ENCODE measurements at places on chromosomes 2 and 18.

DNA sequence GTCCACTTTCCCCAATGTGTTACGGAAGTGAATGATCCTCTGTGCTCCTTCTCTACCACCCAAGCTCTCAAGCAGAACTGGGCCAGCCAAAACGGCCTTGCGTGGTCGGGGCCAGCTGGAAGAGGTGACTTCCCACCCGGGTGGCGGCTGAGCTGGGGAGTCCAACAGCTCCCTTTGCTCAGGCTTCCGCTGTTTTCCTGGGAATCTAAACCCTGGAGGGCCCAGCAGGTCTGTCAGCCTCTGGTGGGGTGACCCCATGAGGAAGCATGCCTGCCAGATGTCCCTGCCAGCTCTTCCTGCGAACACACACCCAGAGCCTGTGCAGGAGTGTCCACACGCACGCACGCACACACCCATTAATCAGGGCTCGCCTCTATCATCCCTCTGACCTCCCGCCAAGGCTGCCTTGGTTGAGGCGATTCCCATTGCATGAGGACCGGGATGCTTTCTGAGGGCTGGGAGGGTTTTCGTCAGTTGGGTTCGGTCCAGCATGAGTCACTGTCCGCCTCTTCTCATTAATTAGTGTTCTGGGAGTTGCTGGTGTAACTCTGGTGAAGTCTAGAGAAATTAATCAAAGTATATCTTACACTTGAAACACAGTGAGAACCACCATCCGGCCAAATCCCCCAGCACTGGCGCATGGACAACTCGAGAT lies 90.6 kb downstream of the TWIST2 start:
- peak; percentile 2 for DNase-seq

DNA sequence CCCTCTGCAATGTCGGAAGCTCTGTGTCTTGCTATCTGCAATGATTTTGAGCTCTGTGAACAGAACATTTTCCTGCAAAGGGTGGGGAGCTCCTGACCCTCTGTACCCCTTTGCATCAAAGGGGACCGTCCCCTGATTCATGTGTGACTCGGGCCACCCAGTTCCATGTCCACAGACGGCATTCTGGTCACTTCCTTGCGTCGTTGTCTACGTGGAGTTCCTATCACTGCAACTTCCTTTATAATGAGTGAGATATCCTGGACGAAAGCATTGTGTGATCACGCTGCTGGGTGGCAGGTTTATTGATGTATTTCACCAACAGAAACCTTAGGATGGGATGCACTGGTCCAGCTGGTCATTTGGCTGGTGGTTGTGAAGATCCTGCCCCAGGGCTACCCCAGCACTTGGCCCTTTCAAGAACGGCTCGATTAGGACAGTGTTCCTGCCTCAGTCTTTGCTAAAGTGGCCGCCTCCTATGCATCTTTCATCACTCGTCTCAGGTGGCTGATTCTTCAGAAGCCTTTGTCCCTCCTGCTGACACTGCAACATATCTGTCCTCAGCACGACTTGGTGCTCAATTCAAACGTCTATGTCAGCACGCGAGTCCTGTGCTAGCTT lies 202.7 kb downstream of the ACKR3 start:
- DNase-seq, result no peak

GRCh38 chr2:145551686-145552085 lies 1031.8 kb upstream of the ZEB2 start:
- DNase-seq, result no peak

DNA sequence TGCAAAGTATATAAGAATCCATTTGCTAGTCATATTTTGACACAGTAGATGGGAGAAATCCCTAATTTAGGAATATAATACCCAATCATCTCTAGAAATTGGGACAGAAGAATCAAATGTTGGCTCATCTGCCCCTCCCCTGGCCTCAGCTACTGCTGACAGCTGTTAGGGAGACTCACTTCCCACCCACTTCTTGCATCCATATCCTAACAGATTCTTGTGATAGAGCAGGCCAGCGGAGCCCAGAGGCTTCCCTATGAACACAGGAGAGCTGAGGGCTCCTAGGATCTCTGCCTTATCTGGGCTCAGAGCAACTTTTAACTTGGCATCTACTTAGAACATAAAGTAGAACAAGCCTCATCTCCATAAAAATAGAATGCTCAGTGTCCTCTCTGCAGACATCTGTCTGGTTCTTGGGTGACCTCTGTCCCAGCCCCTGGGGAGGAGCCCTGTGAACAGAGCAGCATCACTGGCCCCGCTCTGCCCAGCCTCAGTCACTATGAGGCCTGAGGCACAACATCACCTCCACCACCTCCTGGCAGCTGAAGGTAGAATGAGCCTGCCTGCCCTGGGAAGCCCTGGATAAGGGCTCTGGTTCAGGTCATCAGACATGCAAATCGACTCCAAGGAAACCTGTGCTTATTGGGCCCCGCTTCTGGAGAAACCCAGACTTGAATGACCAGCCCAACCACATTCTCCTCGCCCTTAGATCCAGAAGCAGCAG lies 229.7 kb downstream of the ANKRD36B start:
- no peak for DNase-seq

DNA sequence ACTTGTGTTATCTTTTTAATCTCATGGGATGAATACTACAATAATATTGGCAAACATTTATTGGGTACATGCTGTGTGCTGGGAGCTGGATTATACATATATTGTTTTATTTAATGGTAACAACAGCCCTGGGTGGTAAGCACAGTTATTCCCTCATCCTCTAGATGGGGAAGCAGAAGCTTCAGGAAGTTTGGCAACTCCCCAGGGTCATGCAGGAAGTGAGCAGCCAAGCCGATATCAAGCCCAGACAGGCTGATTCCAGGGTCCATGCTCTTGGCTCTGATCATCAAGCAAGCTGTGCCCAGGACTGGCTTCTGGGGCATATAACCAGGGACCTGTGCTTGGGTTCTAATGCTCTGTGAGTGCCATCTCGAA lies 155.8 kb downstream of the ZNF516 start:
- no peak for DNase-seq

- DNase-seq, result no peak
Observed at GRCh38 chr2:137050949-137051348, 285.6 kb downstream of the THSD7B start.

- no peak for DNase-seq
Observed at GRCh38 chr18:600107-600506, 3.3 kb downstream of the CLUL1 start.

GRCh38 chr18:58087928-58088690 lies 44.1 kb downstream of the NEDD4L start:
- no peak for DNase-seq

GRCh38 chr2:190481339-190481738 lies 53.2 kb downstream of the NEMP2 start:
- no peak for DNase-seq

- DNase-seq, result no peak
Observed at GRCh38 chr2:11872948-11873269, 126.5 kb downstream of the LPIN1 start.

DNA sequence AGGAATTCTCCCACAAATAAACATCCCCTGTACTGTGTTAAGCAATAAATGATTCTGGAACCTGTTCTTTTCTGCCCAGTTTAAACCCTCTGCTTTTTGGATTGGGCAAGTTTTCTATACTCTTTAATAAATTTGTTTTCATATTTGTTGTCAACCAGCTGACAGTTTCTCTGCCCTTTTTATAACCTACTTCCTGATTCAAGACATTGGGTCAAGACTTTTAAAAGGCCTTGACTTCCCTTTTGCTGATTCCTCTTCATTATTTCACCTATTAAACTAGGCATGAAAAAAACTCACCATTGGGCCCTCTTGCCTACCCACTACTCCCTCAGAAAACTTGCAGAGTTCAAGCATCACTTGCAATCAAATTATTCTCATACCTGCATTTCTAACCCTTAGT lies 459.5 kb downstream of the ARHGAP15 start:
- DNase-seq, result no peak

- no peak for DNase-seq
Observed at GRCh38 chr18:74521068-74521725, 13.1 kb upstream of the CNDP1 start.

- DNase-seq, result no peak
Observed at GRCh38 chr2:172177996-172178395, 75.3 kb upstream of the DLX2 start.

DNA sequence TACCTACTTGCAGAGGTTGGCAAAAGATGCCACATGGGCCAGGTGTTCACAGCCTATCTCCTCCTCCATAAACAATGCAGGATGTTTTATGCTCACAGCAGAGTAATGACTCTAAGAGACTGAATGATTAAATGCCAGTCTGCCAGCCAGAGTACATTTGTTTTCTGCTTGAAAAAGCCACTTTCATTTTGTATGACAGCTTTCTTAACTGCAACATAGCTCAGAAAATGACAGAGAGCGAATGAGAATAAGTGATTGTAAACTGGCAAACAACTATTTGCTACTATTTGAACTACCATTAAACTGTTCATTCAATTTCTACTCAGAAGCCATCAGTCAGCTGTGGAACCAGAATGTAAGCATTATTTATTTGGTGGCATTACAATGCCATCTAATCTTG lies 50.6 kb upstream of the DCC start:
- DNase-seq, result no peak

DNA sequence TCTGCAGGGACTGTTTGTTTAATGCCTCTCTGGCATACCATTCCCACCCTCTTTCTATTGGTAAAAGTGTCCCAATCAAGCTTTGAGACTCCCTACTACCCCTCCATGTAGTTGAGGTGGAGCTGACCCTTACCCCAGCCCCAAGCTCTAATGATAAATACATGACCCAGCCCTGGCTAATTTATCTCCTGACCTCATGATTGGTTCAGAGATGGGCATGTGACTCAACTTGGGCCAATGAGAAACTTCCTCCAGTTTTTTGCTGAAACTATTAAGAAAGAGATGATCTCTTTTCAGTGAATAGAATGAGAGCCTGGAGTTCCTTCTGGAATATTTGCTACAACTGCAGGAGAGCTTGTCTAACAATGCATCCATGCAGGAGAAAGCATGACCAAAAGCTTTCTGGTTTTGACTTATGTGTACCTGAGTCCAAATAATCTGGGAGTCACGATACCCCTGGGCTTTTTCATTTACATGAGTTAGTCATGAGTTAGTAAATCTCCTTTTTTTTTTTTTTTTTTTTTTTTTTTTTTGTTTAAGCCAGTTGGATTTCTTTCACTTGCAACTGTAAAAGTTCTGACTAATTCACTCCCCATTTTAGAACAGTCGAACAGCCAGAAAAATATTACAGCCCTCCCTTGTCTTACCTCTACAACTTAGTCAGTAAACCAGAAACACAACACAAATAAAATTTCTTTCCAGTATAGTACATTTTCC lies 66.5 kb upstream of the TLK1 start:
- no peak for DNase-seq

- no peak for DNase-seq
Observed at GRCh38 chr2:101696272-101697123, 1.0 kb upstream of the MAP4K4 start.

- DNase-seq, result no peak
Observed at GRCh38 chr2:69989441-69990105, 28.1 kb upstream of the ASPRV1 start.

DNA sequence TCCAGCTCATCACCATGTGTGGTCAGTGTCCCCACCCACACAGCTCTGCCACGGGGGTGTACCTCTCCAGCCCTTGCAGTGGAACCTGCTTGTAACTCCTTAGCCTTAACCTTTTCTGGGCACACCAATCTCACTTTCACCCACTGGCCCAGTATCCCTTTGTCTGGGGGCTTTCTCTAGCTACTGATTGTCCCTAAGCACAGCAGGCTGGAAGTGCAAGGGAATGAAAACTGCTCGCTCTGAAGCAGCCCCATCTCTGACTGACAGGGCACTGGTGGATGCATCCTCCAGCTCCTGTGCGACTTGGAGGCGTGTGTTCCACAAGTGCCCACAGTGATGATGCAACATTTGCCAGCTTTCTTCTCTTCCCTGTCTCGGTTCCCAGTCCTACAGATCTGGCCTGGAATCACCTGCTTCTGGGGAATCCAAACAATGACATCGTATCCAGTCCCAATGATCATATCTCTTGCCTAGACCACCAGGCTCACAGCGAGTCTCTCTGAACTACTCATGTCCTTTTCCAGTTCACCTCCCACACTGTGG lies 33.6 kb downstream of the SCTR start:
- DNase-seq, result no peak

DNA sequence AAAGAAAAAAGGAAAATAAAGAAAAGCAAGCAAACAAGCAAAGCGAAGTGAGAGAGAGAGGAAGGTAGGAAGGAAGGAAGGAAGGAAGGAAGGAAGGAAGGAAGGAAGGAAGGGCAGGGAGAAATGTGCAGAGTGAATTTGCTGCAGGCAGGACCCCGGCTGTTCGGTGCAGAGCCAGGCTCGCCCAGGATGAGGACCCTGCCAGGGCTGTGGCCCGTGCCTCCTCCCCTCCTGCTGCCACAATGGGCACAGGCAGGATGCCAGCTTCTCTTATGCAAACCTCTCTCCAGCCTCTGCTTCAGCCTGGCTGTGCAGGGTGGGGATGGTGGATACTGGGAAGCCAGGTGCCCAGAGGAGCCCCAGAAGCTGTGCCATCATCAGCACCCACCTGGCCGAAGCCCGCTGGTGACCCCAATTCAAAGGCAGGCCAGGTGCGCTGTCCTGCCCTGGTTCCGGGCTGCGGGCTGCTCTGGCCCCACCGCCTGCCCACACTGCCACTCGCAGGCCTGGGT lies 3.2 kb downstream of the GPR17 start:
- no peak for DNase-seq

- no peak for DNase-seq
Observed at GRCh38 chr2:70966681-70967080, 11.7 kb upstream of the ANKRD53 start.

DNA sequence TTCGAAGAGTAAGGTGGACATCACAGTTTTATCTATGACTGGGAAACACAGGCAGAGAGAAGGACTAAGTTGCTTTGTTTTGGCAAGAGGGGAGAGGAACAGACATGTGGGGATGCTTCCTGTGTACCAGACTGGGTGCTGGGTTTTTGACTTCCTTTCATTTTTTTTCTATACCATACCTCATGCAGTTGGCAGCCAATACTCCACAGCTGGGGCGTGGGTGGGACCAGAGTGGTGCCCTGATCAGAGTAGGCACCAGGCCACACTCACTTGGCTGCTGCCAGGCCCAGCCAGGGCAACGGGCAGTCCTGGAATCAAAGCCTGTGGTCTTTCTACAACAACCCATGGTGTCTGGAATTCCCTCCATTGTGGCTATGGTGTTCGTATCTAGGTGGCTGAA lies 45.2 kb downstream of the SH3RF3 start:
- no peak for DNase-seq

- DNase-seq, result no peak
Observed at GRCh38 chr2:24558781-24559472, 67.9 kb downstream of the NCOA1 start.

DNA sequence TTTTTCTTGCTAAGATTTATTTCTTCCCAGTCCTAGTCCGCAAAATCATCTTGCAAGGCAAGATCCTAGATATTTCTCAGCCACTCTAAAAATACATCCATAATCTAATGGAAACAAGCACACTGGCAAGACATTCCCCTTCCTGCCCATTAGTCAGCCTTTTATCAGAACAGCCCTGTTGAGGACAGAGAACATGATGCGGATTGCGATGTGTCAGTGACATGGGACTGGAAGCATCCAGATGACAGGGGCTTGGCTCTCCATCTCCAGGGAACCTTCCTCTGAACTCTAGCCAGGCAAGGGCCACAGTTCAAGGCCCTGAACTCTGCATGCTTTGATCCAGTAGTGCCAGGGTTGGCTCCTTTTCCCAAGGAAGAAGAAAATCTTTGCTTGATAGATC lies 70.0 kb downstream of the VSNL1 start:
- DNase-seq, result no peak

- DNase-seq, result no peak
Observed at GRCh38 chr2:230934231-230935129, 9.4 kb upstream of the GPR55 start.
